GM18507 (cell line): ENCODE measurements at places on chromosomes 5 and 9.

- no peak for DNase-seq
Measured at GRCh38 chr5:167900340-167900935, 391.0 kb upstream of the WWC1 start.

DNA sequence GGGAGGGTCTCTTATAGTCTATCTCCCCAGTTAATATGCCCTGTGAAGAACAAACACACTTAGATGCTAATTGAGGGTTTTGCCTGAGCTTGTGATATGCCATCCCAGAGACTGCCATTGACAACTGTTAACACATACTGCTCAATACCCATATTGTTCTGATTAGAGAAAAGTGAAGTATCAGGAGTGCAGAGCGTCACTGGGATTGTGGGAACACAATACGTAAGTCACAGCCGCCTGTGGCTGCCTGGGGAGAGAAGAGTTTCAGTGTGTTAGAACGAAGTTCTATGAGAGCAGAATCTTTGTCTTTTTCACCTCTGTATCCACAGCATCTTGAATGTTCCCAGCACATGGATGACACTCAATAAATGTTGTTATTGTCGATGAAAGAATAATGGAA is 110.2 kb downstream of the MEF2C start:
- DNase-seq: no peak

DNA sequence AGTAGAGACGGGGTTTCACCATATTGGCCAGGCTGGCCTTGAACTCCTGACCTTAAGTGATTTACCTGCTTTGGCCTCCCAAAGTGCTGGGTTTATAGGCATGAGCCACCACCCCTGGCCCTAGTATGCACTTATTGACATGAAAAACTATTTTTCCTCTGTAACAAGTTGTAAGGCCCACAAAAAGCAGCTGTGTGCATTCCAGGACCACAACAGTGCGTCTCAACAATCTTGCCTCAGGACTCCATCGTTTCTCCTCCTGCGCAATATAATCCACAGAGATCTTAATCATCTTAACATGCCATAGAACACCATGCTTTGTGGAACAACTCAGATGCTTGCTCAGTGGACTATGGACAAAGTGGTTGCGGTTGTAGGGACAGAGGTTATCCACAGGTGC is 10.2 kb downstream of the OR2V1 start:
- no peak for DNase-seq

DNA sequence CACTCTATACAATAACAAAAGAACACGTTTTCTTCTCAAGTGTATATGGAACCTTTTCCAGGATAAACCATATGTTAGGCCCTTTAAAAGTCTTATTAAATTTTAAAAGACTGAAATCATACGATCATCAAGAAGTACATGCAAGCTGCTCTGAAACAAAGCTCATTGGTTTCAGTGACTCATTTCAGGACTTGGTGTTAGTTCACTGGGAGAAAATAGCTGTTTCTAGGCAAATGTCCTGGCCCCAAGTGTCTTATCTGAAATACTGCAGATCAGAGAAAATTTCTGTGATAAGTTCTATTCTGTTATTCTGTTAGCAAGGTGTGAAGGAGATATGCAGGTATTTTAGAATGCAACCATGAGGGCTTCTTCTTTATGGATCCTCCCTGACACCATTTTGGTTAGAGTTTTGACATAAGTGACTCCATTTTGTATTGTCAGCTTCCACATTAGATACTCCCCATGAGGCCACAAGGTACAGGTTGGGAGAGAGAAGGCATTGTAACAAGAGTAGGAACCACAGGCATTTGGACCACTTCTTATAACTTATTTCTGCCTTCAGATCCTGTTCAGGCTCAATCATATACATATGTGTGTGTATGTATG is 7.5 kb upstream of the CCDC180 start:
- no peak for DNase-seq

- DNase-seq: no peak
Measured at GRCh38 chr5:157563929-157564716, 11.5 kb downstream of the ADAM19 start.

- DNase-seq: no peak
Measured at GRCh38 chr5:10577371-10578292, 13.8 kb downstream of the ANKRD33B start.

- DNase-seq: no peak
Measured at GRCh38 chr5:179113143-179113530, 53.0 kb downstream of the ZNF354C start.

DNA sequence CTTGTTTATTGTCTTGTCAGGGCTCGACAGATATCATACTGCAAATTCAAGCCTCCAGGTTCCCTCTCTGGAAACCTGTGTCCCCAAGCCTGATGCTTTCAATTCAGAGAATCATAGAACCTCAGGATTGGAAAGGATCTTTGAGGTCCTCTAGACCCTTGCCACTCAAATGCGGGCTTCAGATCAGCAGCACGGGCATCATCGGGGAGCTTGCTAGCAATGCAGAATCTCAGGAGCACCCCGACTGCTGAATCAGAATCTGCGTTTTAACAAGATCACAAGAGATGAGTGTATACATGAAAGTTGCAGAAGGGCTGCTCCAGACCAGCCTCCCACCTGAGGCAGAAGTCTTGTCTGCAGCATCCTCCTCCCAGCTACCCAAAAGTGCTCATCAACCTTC is 13.1 kb upstream of the EGFLAM start:
- no peak for DNase-seq

DNA sequence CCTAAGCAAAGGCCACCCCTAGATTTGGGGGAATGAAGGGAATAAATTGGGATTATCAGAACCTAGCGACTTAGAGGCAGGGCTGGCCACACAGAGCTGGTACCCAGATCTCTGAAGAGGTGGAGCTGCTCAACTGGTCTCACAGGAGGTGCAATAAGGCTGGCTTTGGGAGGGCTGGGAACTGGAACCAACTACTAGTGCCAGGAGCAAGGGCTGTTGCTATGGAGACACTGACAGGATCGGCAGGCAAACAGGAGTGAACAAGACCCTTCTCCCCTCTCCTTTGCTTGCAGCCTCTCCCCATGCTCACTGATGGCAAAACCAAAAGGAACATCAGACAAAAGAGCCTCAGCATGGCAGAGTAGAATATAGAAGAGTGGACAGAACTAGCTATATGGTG is 17.0 kb upstream of the WHRN start:
- no peak for DNase-seq

DNA sequence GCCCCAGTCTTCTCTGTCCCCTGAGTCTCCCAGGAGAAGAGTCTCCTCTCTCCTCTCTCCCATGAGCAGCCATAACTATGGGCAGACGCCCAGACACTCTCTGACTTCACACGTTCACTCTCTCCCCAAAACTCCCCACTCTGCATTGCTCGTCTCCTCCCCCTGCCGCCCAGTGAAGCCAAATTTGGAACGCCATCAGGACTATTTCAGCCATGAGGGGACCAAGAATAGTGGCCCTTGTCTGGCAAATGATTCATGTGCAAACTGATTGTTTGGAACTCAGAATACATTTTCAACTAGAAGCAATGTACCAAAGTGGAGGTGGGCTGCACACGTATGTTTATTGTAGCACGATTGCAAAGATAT is 20.9 kb downstream of the CMBL start:
- no peak for DNase-seq

DNA sequence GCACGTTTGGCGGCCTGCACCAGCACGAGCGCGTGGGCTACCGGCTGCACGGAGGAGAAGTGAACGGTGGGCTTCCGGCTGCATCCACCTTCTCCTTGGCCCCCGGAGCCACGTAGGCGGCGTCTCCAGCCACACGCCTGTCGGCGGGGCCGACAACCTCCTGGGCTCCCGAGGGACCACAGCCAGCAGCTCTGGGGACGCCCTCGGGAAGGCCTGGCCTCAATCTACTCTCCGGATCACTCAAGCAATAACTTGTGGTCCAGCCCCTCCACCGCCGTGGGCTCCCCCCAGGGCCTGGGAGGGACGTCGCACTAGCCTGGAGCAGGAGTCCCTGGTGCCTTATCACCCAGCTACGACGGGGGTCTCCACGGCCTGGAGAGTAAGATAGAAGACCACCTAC is 73.7 kb downstream of the INSL6 start:
- DNase-seq: no peak

- DNase-seq: no peak
Measured at GRCh38 chr5:150137997-150138396, 17.6 kb downstream of the PDGFRB start.

- no peak for DNase-seq
Measured at GRCh38 chr5:73312872-73313510, 135.6 kb downstream of the FOXD1 start.

DNA sequence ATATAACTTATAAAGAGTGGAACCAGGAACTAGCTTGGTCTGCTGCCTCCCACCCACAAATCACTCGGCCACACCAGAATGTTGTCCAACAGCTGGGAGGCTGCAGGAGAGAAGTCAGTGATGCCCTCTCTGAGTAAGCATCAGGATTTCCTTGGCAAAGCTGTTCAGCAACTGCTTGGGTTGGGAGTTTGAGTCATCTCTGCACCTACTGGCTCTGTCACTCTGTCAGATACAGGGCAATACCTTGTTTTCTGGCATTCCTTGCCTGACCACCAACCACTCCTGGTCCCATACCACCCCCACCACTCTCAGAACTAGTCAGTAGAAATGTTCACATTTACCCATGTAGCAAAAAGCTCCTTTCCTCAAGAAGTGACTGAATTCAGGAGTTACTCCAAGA is 36.8 kb upstream of the GCNT4 start:
- DNase-seq: no peak

- DNase-seq: no peak
Measured at GRCh38 chr5:132055808-132056609, 4.4 kb upstream of the IL3 start.

- DNase-seq: no peak
Measured at GRCh38 chr5:57152316-57152715, 21.5 kb upstream of the GPBP1 start.

DNA sequence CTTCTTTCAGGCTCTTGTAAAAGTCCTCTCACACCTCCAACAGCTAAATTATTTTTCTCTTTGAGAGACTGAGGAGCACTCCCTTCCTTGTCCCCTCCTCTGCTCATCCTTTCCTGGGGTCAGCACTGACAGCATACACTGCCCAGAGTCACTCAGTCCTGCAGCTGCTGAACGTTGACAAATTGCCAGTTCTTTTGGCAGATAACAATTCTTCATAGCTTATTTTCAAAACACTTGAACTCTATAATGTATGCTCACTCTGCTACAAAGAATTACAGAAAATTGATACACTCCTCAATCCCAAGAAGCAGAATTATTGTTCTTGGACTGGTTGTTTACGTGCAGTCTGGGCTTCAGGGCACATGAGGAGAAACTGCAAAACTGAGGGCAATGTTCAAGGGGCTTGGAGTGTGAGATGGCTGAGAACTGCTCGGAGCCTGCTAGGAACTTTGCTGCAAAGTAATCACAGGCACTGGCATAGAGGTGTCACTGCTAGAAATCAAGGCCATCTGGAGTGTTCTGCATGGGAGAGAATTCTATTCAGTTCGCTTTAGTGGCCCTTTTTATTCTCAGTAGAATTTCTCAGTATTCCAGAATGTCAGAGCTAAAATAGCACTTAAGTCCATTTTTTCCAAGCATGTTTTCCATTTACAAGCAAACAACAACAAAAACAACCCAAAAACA is 96.4 kb upstream of the SPOCK1 start:
- no peak for DNase-seq

- no peak for DNase-seq
Measured at GRCh38 chr5:120419127-120419526, 45.0 kb upstream of the PRR16 start.

DNA sequence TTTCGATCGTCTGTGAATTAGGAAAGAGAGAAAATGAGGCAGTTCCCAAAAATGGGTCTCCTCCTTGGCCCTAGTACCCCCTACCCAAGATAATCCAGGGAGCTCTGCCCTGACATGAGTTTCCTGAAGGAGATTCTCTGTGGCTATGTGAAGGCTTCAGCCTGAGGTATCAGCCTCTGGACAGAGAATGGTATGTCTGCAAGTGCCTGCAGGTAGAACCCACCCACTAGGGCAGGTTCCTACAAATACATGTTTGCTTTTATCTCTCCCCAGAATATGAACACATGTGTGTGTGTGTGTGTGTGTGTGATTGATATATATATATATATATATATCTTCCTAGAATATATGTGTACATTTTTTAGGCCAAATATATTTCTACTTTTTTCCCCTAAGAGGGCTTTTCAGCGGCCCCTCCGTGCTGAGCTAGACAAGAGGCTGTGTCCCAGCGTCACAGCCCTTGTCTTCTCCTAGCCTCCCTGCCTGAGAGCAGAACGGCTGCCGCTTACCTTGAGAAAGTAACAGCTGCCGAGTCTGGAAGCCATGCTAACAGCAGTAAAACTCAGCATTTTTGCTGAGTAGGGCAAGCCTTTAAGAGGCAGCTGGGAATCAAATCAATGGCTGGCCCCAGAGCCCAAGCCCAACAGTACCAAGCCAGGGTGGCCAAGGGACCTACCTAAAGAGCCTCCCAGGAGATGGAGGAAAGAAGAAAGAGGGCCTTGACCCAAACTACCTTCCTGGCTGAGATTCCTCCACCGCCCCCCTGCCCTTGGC is 2.1 kb downstream of the BRINP1 start:
- DNase-seq: no peak

- DNase-seq: no peak
Measured at GRCh38 chr9:106304401-106304920, 558.5 kb upstream of the ZNF462 start.

- no peak for DNase-seq
Measured at GRCh38 chr5:6722015-6722414, 8.8 kb downstream of the TENT4A start.

DNA sequence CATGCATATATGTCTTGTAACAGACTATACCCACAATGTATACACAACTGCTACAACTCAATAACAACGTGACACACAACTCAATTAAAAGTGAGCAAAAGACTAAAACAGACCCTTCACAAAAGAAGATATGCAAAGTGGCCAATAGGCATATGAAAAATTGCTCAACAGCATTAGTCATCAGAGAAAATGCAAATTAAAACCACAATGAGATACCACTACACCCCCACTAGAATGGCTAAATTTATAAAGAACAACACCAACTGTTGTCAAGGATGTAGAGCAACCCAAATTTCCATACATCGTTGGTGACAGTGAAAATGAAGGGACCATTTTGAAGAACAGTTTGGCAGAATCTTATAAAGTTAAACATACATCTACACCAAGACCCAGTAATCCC is 38.9 kb downstream of the GABRB2 start:
- no peak for DNase-seq

GRCh38 chr5:149455889-149456409 is 76.9 kb upstream of the IL17B start:
- no peak for DNase-seq
